NCI-H2171 treated with DMSO at 0.1 percent for 48 hours (cell line): ENCODE measurements at places on chromosomes 16 and 17.
A peak's percentile ranks its signal among the peaks of the same experiment; 100 is the strongest.

- DNase-seq: peak; percentile 42
These were observed 281.5 kb downstream of the SNX29 start for GRCh38 chr16:12257926-12258561.

DNA sequence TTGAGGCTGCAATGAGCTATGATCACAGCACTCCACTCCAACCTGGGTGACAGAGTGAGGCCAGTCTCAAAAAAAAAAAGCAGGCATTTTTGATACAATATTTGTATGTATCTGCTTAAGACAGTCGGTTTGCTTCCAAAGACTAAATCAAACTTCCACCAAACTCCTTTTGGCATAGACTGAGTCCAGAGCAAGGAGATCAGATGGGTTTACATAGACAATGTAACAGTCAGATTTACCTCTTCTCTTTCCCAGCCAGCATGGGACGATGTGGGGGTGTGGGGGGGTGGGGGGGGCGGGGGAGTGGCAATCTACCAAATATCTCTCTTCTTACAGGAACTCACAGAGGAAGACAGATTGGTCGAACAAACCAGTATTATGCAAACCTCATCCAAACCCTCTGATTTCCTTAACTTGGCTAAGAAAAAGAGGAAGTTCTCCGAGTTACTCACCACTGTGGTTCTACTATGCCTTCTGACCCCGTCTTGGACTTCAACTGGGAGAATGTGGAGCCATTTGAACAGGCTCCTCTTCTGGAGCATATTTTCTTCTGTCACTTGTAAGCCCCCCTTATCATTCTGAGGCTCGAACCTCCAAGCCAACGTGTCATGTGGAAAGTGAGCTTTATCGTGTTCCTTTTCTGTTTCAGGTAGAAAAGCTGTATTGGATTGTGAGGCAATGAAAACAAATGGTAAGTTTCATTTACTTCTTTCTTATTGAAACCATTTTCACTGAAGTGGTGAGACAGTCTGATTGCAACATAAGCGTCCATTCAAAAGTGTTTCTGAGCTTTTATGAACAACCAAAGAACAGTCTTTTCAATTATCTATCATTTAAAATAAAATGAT lies at the start of gene MILR1:
MILR1 (plus strand) TSS at position 451 of the 848 bp plus-strand sequence; CDS start at position 505, 54 bp downstream.
- DNase-seq: no peak

- no peak for DNase-seq
These were observed 4.8 kb upstream of the C1QL1 start for GRCh38 chr17:44972953-44973352.

- DNase-seq: no peak
These were observed 175.3 kb downstream of the NPIPB11 start for GRCh38 chr16:29231244-29231643.

- DNase-seq: no peak
These were observed 37.8 kb upstream of the ADGRG1 start for GRCh38 chr16:57590654-57591085.

DNA sequence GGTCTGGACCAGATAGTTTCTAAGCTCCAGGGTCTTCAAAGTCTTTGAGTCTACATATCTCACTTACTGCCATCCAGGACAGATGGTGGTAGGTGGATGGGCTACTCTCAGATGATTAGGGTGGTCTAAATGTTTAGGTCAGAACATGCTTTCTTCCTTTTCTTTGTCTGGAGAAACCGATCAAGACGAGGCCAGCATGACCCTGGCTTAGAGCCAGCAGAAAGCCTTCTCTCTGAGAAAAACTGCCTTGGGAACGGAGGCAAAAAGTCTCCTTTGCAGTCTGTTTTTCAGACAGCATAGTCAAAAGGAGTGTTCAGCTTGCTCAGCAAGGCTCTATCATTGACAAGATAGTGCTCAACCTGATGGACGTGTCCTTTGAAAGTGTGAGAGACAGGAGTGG lies 48.8 kb downstream of the SPACA3 start:
- no peak for DNase-seq

- no peak for DNase-seq
These were observed 999.7 kb downstream of the CDH11 start for GRCh38 chr16:64122177-64122576.

GRCh38 chr17:1947743-1948516 lies 77.2 kb downstream of the RTN4RL1 start:
- DNase-seq: no peak

DNA sequence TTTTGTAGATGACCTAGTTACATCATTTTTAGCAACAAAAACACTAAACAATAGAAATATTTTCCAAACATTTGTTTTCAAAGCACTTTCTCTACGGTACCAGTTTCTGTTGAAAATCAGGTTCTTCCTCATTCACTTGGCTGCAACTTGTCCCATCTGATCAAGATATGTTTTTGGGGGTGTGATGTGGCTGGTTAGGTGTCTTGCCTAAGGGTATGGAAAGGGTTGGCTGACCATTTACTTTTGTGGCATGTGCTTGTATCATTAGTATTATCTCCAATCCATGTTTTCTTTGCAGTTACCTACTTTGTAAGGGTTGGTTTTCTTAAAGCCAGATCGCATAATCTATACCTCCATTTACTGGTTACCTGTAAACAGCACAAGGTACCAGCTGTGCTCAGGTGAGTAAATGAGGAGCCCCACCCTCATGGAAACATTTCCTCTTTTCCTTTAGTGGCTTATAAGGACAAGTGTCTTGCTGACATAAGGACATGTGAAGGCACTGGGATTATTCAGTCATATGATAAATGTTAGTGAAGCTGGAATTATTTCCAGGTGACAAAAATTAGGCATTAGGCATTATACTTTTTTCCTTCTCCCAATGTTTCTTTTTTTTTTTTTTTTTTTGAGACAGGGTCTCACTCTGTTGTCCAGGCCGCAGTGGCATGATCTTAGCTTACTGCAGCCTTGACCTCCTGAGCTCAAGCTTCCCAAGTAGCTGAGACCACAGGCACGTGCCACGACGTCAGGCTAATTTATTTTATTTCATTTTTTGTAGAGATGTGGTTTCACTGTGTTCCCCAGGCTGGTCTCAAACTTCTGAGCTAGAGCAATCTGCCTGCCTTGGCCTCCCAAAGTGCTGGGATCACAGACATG lies 162.0 kb downstream of the CCDC182 start:
- no peak for DNase-seq

DNA sequence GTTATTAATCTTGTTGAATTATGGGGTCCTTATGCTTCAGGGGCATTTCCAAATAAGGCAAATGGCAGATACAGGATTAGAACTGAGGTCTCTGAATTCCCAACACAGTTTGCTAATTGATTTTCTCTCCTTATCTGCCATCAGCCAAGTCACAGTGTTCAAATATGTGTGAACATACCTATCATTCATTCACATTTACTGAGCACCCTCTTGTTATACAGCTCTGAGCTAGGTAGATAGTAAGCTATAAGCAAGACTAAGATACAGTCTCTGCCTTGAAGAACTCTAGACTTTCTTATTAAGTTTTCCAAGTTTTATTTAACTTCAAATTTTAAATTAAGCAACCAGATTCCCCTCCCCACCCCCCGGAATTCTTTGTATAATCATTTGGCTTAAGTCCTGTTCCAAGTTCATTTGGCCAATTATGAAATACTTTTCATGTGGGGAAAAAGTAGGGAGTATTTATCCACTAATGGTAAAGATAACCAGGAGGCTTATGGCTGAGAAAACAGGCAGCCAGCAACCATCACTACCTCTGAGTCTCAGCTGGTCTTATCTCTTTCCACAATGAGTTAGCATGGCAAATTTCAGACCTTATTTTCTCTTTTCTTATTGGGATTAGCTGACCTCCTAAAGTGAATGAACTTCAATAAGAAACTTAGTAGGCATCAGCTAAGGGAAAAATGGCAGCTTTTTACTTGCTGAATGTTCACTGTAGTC lies 31.4 kb upstream of the CORO6 start:
- no peak for DNase-seq

DNA sequence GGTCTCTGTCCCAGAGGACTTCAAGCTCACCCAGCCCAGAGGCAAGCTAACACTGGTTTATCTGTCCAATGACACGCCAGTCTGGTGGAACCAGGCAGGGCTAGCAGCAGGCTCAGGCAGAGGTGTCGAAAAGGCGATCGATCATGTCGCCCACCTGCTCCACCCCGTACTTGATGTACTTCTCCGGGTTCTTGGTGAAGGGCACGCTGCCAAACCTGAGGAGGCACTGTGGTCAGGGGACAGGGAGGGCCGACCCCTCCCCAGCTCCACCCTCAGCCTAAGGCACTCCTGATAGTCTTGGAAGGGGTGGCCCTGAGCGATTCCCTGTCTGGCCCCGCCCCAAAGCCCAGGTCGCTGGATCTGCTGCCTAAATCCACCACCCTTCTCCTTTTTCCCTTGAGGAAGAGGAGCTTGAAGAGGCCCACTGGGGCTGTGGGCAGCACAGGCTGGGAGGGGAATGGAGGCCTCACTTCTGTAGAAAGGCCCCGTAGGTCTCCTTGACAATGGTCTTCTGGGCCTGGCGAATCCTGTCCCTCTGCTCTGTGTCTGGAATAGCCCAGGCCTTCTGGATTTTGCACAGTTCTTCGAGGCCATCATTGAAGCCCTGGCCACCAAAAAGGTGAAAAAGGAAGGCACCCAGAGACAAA lies 4.7 kb downstream of the ZACN start:
- DNase-seq: no peak

- DNase-seq: no peak
These were observed 15.7 kb downstream of the ADCY7 start for GRCh38 chr16:50282010-50282538.

GRCh38 chr16:54477714-54478113 lies 191.1 kb upstream of the IRX3 start:
- DNase-seq: peak; percentile 49

GRCh38 chr16:82639666-82640336 lies 13.0 kb downstream of the CDH13 start:
- peak; percentile 60 for DNase-seq

GRCh38 chr17:30337393-30337999 lies 3.6 kb upstream of the TMIGD1 start:
- DNase-seq: no peak
